ENCODE measurements at places on chromosomes 4 and X.
A peak's percentile ranks its signal among the peaks of the same experiment; 100 is the strongest.

DNA sequence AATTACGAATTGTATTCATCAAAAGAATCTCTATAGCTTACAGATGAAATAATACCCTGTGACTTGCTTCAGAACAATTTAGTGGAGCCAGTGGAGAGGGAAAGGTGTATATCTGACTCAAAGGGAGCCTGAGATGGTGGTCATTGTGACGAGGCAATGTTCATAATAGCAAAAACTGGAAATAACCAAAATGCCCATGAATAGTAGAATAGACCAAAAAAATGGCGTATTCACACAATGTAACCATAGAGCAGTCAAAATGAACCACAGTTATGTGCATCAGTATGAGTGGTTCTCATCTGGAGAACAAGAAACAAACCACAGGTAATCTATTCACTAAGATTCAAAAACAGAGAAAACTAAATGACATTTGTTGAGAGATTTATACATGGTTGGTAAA lies 125.3 kb upstream of the CLNK start:
- no peak for DNase-seq

DNA sequence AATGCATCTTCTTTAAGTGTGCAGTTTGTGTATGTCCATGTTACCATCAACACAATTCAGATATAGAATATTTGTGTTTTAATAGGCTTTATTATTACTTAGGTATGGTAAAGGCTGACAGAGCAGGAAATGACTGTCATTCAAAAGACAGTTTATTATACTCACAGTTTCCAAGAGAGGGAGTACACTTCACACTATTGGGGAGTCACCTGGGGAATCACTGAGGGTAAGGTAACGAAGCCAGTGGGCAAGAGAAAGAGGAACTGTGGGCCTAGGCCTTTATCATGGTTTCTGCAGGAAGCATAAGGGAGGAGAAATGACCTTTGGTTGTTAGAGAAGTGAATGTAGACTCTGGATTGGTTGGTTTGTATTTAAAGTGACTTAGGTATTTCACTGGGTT lies 235.1 kb upstream of the HCCS start:
- no peak for DNase-seq

GRCh38 chr4:7441201-7441600 lies 6.5 kb upstream of the PSAPL1 start:
- DNase-seq: no peak

DNA sequence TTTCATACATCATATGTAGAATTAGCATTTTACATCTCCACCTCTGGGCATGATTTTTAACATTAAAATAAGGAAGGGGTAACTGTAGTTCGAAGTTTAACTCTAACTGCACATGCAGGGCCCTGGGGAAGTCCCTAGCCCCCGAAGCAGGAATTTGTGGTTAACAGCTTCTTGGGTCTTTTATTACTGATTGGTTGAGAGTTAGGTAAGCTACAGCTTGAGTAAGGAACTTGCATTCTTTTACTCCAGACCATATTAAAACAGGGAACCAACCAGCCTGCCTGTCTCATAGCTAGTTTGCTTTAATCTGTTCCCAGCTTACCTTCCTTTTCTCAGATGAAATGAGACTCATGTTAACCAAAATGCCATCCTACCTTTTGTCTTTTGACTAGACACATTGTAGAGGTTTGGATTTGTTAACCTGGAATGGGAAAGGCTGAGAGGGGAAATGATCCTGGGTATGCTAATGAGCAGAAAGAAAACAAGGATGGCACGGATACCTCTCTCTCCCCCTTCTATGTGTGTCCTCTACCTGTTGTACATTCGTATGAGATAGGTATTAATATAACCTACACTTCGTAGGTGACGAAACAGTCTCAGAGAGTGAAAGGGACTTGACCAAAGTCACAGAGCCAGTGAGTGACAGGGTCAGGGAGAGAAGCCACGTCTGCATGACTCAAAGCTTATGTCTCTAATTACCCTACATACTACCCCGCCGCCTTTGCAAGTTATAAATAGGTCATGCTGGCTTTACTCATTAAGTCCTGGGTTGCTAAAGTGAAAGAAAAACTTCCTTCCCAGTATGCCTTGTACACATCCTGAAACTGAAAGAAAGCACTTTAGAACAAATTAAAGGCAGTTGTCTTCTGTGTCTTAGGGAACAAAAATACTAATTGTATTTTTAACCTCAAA lies 119.5 kb upstream of the AFF2 start:
- DNase-seq: peak; percentile 44

GRCh38 chrX:43314525-43314924 lies 341.6 kb upstream of the MAOA start:
- DNase-seq: no peak

GRCh38 chr4:158895797-158896576 lies 127.2 kb downstream of the FNIP2 start:
- DNase-seq: no peak

DNA sequence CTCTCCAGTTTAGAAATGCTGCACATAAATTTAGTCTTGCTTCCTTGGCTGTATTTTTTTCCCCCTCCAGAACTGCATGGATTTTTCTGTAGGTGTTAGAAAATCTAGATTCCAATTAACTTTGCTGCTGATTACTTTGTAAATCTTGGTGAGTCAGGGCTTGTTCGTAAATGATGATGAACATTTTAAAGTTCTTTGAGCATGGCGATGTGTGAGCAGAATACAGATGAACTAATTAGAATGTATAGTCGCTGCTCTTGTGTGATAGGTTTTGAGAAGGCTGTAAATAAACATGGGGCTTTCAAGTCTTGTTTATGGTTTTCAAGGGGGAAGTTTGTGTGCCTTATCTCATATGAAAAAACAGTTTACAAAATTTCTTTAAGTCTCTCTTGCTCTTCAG lies 23.3 kb downstream of the LIMCH1 start:
- DNase-seq: no peak

- no peak for DNase-seq
Observed at GRCh38 chr4:72661830-72662229, 92.8 kb upstream of the ADAMTS3 start.
